CD4-positive, CD25-positive, alpha-beta regulatory T cell (primary cell): ENCODE measurements at places on chromosomes 4 and X.

DNA sequence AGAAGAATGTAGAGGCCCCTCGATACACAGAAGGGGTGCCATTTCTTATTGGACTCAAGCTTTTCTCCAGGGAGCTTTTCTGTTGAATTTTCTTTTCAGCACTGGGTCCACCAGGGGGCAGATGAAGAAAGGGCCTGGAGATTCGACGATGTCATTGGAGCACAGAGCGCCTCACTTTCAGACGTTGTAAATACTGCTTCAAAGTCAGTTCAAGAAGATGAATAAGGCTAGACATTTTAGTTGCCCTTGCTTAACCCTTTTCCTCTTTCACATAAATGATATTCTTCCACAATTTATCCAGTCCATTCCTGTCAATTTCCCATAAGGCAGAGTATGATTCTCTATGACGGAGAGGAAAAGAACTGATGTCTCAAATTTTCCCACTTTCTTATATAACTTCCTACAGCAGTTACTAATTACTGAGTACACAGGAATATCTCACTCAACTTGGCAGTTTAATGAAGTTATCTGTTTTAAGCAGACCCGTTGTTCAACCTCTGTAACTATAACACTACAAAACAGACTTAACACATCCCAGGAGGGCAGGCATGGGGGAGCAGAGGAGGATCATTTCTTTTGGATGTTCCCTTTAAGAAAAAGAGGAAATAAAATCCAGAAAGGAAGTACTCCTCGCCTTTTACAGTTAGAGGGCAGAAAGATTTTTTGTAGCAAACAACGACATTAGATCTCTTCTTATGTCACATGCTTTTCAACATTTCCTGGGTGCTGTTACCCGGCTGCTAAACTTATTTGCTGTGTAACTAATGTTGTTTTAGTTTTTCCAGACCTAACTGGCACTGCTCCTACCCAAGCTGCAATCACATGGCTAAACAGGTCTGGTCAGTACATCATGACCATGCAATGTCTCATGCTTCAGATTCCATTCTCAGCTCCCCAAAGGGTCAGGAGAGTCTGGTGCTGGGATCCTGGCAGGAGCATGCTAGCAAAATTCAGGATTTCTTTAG is 12.2 kb upstream of the CENPU start:
- peak; percentile 84 for DNase-seq

DNA sequence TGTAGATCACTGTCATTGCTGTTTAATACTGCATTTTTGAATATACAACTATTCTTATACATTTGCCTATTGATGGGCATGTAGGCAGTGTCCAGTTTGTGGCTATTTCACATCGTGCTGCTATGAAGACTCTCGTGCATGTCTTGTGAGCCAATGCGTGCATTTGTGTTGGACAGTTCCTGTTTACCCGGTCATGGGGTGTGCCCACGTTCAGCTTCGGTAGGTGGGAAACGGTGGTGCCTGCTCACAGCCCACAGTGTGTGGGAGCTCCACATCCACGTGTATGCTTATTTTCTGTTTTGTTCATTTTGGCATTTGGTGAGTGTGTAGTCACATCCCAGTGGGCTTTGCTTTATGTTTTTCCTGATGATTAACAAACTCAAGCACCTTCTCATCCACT is 19.7 kb upstream of the RNF212 start:
- DNase-seq: no peak

DNA sequence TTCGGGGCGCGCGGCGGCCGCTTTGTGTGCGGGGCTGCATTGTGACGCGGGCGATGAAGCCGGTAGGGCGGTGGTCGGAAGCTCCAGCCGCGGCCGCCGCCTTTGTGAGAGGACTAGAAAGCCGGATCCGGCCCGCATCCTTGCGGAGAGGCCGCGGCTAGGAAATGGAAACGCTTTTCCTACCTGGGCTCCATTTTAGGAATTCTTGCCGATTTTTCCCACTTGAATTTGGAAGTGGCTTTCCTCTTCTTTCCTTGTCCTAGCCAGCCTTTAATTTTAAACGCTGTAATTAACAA is 708 bp downstream of the TMSB4X start:
- DNase-seq: no peak

GRCh38 chr4:112170451-112170993 is 25.3 kb downstream of the FAM241A start:
- no peak for DNase-seq

GRCh38 chr4:169841776-169842175 is 84.0 kb upstream of the HPF1 start:
- no peak for DNase-seq

DNA sequence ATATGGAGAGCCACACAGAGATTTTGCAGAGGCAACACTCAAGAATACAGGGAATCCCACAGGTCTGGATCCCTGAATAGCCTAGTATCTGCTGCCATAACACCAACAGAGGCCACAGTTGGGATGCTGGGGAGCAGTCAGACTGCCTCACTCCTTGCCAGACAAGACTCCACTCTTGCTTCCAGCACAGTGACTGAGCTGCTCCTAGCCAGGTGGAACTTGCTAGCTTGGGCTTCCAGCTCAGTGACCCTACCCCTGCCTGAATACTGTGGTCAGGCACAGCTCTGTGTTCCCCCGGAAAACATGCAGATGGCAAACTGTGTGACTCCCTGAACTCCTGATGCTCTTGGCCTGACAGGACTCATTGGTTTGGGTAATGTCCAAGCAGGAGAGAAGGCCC is 251.8 kb downstream of the KCTD8 start:
- no peak for DNase-seq

- DNase-seq: no peak
Observed at GRCh38 chrX:96480081-96480480, 204.6 kb upstream of the DIAPH2 start.

DNA sequence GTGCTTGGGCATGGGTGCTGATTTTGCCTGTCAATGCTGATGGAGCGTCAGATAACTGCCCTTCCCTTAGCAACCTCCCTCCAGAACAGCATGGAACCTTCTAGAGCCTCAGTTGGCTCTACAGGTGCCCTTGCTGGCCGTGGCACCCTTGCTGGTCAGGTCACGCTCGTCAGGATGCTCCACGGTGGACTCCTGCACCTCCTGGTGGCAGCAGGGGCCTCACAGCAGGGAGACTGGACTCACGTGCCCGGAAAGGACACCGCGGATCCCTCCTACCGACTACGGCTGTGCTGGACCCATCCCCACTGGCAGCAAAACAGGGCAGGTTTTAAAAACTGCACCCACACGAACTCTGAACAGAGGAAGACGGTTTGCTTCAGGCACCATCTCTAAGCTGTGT is 82.1 kb upstream of the AFAP1 start:
- no peak for DNase-seq

DNA sequence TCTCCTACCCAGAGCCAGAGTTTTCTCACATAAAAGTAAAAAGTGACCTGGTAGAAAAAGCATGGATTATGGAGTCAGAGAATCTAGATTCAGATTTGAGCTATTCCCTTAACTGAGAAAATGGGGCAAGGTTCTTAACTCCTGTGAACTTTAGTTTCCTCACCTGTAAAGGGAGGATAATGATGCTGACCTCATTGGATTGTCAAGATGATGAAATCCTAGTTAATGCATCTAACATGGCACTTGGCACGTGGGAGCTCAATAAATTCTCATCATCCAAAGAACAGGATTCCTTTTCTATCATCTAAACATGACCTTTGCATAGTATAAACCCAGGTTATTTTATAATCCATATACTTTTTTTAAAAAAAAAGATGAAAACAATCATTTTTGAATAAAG is 18.6 kb downstream of the FHDC1 start:
- no peak for DNase-seq

GRCh38 chr4:103786014-103786413 is 66.2 kb upstream of the TACR3 start:
- no peak for DNase-seq

DNA sequence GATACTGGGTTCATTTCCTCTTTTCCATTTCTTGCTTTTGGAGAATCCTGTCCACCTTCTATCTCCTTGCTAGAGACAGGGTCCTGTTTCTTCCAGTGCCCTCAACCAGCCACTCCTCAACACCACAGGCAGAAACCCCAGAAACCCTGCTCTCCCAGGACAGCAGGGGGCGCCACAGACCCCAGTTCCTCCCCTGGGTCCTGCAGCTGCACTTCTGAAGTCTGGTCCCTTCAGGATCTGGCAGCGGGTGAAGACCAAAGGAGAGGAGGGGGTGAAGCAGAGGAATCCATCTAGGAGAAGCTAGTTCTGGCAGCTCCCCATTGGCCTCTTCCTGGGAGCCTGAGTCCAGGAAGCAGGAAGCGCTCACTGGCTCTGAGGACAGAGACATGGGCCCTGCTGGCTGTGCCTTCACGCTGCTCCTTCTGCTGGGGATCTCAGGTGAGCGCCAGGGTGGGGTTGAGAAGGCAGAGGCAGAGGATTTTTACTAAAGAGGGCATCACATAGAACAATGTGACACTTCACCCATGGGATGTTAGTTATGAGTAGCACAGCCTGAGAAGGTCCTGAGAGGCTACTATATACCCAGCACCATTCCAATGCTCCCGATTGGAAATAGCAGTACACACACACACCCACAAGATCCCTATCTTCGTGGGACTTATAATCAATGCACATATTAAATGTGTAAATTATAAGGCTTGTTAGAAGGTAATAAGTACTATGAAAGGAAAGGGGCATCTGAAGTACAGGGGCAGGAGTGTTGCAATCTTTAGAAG is at the start of gene PRSS48:
TSS of gene PRSS48 (plus strand) at position 375 of the 776 bp plus-strand sequence. CDS start at position 387, 12 bp downstream.
- DNase-seq: no peak
